ENCODE measurements at places on chromosomes 3 and 15. TPM values are rescaled to one million over a fixed set of nuclear protein-coding genes. Genes with fewer than 3 reads are reported as not detected.
A peak's percentile ranks its signal among the peaks of the same experiment; 100 is the strongest.

DNA sequence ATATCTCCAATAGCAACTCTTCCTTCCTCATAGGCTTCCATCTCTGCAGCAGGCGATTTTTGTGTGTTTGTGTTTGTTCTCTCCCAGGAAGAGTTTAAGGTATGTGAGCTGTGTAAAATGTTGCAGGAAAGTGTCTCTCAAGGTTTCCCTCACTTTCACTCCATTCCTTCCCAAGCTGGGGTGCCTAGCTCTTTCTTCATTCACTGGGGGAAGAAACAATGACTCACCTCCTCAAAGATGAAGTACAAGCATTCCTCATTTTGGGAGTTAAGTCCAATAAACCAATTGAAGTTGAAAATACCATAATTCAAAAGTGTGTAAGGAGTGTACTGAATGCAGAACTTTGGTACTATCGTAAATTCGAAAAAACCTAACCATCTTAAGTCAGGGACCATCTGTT, 422.7 kb upstream of the CFAP20DC start:
- no peaks in the 10 kb centered on the region for H3K4me1 ChIP-seq
- no peaks in the 10 kb centered on the region for H3K36me3 ChIP-seq
- no peak for DNase-seq
- H3K27ac ChIP-seq: no peak overlapping the region
- H3K4me3 ChIP-seq: no peak overlapping the region
- H3K27me3 ChIP-seq: no peaks in the 10 kb centered on the region

GRCh38 chr3:14554715-14555114, 14.6 kb upstream of the GRIP2 start:
- no peak overlapping the region for H3K4me3 ChIP-seq
- H3K36me3 ChIP-seq: no peaks in the 10 kb centered on the region

- peaks cover 21% of the 10 kb centered on the region for H3K27me3 ChIP-seq
- no peak overlapping the region for H3K4me3 ChIP-seq
- no peaks in the 10 kb centered on the region for H3K36me3 ChIP-seq
- no peak overlapping the region for H3K27ac ChIP-seq
Measured at GRCh38 chr3:172846706-172847105, 96.2 kb downstream of the ECT2 start.

Gene DLG1
- 77.8 TPM for total RNA-seq

DNA sequence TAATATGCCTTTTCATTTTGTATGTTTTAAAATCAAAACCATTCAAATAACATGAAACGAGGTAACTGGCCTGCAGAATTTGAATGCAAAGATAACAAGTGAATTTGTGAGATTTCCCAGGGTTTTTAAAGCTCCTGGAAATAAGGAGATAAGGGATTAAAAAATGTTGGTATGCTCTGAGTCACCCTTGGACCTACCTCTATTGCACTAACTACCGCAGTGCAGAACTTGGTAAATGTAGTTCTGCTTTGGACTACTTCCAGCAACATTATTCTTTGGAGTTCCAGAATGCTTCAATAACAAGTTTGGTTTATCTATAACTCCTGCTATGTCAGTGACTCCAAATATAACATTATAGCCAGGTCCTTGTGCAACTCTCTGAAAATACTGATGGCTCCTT, 201.7 kb downstream of the GAP43 start:
- peaks cover 29% of the 10 kb centered on the region for H3K4me1 ChIP-seq
- H3K27ac ChIP-seq: no peak overlapping the region
- DNase-seq: peak; percentile 59
- no peak overlapping the region for H3K4me3 ChIP-seq

GRCh38 chr3:50359760-50360110, 414 bp upstream of the TMEM115 start:
- H3K36me3 ChIP-seq: peaks cover 17% of the 10 kb centered on the region
- H3K4me3 ChIP-seq: peak overlapping the region; percentile 85
- H3K27me3 ChIP-seq: no peaks in the 10 kb centered on the region
- no peak for DNase-seq
- H3K4me1 ChIP-seq: peaks cover 32% of the 10 kb centered on the region

GRCh38 chr3:37611771-37612170, 249.9 kb upstream of the CTDSPL start:
- DNase-seq: no peak
- H3K36me3 ChIP-seq: no peaks in the 10 kb centered on the region
- H3K27ac ChIP-seq: no peak overlapping the region

GRCh38 chr3:117562000-117562399, 852.4 kb downstream of the TUSC7 start:
- H3K27me3 ChIP-seq: no peaks in the 10 kb centered on the region
- no peak overlapping the region for H3K27ac ChIP-seq
- no peaks in the 10 kb centered on the region for H3K4me1 ChIP-seq

- no peak overlapping the region for H3K27ac ChIP-seq
- DNase-seq: no peak
- H3K4me3 ChIP-seq: no peak overlapping the region
- H3K36me3 ChIP-seq: no peaks in the 10 kb centered on the region
Measured at GRCh38 chr15:94845390-94845716, 614.0 kb downstream of the MCTP2 start.

Gene NEK10
- 1.7 TPM for total RNA-seq

- H3K4me1 ChIP-seq: peaks cover 34% of the 10 kb centered on the region
- H3K36me3 ChIP-seq: no peaks in the 10 kb centered on the region
- no peak for DNase-seq
- no peak overlapping the region for H3K27ac ChIP-seq
Measured at GRCh38 chr3:56837196-56837955, 35.6 kb upstream of the ARHGEF3 start.

GRCh38 chr15:75656331-75656730, 8.6 kb downstream of the SNX33 start:
- H3K27me3 ChIP-seq: no peaks in the 10 kb centered on the region
- peaks cover 22% of the 10 kb centered on the region for H3K4me1 ChIP-seq
- H3K36me3 ChIP-seq: no peaks in the 10 kb centered on the region
- H3K27ac ChIP-seq: no peak overlapping the region
- H3K4me3 ChIP-seq: no peak overlapping the region
- no peak for DNase-seq

Gene NMNAT3
- 4.8 TPM for total RNA-seq

Gene GOLGA8J
- total RNA-seq: not detected

DNA sequence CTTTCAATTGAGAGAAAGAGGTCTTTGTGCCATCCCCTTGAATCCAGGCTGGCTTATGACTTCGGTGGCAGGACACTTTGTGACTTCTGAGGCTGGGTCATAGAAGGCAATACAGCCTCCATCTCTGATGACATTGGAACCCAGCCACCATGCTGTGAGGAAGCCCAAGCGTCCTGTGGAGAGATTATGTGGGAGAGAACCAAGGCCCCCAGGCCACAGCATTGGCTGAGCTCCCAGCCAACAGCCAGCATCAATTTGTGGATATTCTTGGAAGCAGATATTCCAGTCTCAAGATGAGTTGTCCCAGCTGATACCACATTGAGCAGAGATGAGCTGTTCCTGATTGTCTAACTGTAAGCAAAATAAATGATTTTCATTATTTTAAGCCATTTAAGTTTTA, 12.7 kb upstream of the XIRP1 start:
- peaks cover 12% of the 10 kb centered on the region for H3K4me1 ChIP-seq
- no peaks in the 10 kb centered on the region for H3K36me3 ChIP-seq

Gene NR2F2
- total RNA-seq: 19.6 TPM

Gene COL7A1
- total RNA-seq: 10.6 TPM

- H3K4me3 ChIP-seq: no peak overlapping the region
- H3K36me3 ChIP-seq: peaks cover 8% of the 10 kb centered on the region
- DNase-seq: no peak
- no peak overlapping the region for H3K27ac ChIP-seq
- H3K27me3 ChIP-seq: no peaks in the 10 kb centered on the region
- no peaks in the 10 kb centered on the region for H3K4me1 ChIP-seq
Measured at GRCh38 chr3:172271386-172271976, 176.8 kb downstream of the GHSR start.

GRCh38 chr3:190175490-190175889, 54.8 kb upstream of the P3H2 start:
- no peak overlapping the region for H3K27ac ChIP-seq
- H3K27me3 ChIP-seq: no peaks in the 10 kb centered on the region
- no peaks in the 10 kb centered on the region for H3K36me3 ChIP-seq
- peak; percentile 24 for DNase-seq

Gene CHRM5
- 0.04 TPM for total RNA-seq

GRCh38 chr15:31957581-31957980, 72.7 kb upstream of the CHRNA7 start:
- no peaks in the 10 kb centered on the region for H3K27me3 ChIP-seq
- H3K4me3 ChIP-seq: no peak overlapping the region
- H3K27ac ChIP-seq: no peak overlapping the region
- no peaks in the 10 kb centered on the region for H3K36me3 ChIP-seq

Gene TMEM40
- 10.4 TPM for total RNA-seq

GRCh38 chr15:94266789-94267188, 35.4 kb downstream of the MCTP2 start:
- peaks cover 33% of the 10 kb centered on the region for H3K4me1 ChIP-seq
- no peaks in the 10 kb centered on the region for H3K27me3 ChIP-seq
- 0 out of 2 replicates have a peak overlapping the region, but pooled peaks have one; percentile 20 for H3K27ac ChIP-seq
- no peaks in the 10 kb centered on the region for H3K36me3 ChIP-seq
- DNase-seq: peak; percentile 12

- peaks cover 33% of the 10 kb centered on the region for H3K4me1 ChIP-seq
- H3K27me3 ChIP-seq: no peaks in the 10 kb centered on the region
- no peak overlapping the region for H3K27ac ChIP-seq
- DNase-seq: peak; percentile 32
- no peak overlapping the region for H3K4me3 ChIP-seq
Measured at GRCh38 chr15:69573815-69574475, 121.3 kb downstream of the RPLP1 start.

Gene LIPC
- not detected for total RNA-seq

Gene ITGA11
- not detected for total RNA-seq

- H3K4me3 ChIP-seq: no peak overlapping the region
- H3K4me1 ChIP-seq: peaks cover 38% of the 10 kb centered on the region
- DNase-seq: no peak
- no peak overlapping the region for H3K27ac ChIP-seq
Measured at GRCh38 chr3:71441217-71441924, 142.2 kb downstream of the FOXP1 start.

DNA sequence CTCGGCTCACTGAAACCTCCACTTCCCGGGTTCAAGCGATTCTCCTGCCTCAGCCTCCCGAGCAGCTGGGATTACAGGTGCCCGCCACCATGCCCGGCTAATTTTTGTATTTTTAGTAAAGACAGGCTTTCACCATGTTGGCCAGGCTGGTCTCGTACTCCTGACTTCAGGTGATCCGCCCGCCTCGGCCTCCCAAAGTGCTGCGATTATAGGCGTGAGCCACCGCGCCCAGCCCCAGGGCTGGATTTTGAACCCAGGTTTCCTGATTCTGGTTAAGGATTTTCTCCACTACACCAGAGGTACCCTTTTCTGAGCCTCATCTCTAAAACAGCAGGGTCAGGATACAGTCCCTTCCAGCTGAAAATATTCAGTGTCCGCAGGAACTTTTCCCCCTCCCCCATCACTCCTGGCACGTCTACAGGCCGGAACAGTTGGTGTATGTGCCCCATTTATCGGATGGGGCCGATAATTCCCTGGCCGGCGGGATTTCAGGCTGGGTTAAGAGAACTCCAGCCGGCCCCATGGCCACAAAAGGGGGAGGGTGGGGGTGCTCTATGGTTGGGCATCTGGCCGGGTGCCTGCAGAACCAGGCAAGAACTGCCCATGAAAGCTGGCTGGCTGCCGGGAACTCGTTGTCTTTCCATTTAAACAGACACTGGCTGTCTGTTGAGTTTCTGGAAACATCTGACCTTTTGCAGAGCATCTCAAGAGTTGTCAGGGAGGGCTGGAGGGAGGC, 26.8 kb upstream of the SEMA4B start:
- no peak for DNase-seq
- no peaks in the 10 kb centered on the region for H3K4me1 ChIP-seq
- no peak overlapping the region for H3K27ac ChIP-seq
- no peaks in the 10 kb centered on the region for H3K36me3 ChIP-seq
- no peaks in the 10 kb centered on the region for H3K27me3 ChIP-seq

Gene SKIL
- total RNA-seq: 15.6 TPM

Gene GOLGA6L10
- 1.1 TPM for total RNA-seq

- no peak overlapping the region for H3K4me3 ChIP-seq
- no peak overlapping the region for H3K27ac ChIP-seq
- no peaks in the 10 kb centered on the region for H3K36me3 ChIP-seq
- no peaks in the 10 kb centered on the region for H3K27me3 ChIP-seq
- DNase-seq: no peak
Measured at GRCh38 chr3:45573591-45573990, 21.0 kb upstream of the LIMD1 start.

DNA sequence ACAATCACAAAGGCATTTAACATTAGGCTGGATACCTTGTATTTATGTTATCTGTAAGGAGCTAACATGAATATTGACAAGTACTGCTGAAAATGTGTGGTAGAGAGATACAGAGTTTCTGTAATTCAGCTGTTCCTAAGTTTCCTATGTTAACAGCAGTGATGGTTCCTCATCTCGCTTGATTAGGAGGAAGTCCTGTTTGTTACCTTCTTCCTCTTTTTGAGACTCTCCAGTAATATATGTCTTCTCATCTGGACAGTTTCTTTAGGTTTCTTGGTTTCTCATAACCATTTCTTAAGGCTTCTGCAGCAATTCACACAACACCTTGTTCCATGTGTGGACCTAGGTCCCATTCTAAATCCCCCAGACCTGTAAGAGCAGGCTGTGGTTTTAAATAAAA, 11.4 kb upstream of the PEX5L start:
- H3K27me3 ChIP-seq: no peaks in the 10 kb centered on the region
- H3K27ac ChIP-seq: no peak overlapping the region
- no peaks in the 10 kb centered on the region for H3K36me3 ChIP-seq
- no peaks in the 10 kb centered on the region for H3K4me1 ChIP-seq
- DNase-seq: no peak
